ENCODE measurements at places on chromosomes 13 and 19.

DNA sequence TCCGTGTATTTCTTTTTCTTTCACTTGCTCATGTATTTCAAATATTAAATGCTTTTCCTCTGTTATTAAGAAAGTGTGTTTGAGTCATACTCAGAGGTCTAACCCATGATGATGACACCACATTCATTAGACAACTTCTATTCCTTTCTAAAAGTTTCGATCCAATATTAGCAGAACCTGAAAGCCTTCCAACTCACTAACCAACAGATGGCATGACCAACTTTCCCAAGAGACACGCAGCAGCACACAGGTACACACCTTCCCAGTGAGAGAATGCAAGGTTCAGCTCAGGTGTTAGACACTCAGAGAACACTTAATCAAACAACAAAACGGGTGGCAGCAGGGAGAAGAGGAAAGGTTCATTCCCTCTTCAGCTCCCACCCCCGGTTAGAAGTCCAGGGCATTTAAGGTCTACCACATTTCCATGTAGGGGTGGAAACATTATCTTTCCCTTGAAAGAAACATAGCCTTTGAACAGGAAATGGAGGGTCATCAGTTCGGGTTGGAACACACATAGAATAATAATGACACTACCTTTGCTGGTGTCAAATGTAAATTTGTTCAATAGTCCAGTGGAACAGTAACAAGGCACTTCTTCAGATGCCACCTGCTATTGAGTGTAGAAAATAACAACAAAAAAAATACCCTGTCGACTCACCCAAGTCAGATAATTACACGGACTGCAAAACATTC lies 404.2 kb downstream of the COG6 start:
- no peak for DNase-seq

DNA sequence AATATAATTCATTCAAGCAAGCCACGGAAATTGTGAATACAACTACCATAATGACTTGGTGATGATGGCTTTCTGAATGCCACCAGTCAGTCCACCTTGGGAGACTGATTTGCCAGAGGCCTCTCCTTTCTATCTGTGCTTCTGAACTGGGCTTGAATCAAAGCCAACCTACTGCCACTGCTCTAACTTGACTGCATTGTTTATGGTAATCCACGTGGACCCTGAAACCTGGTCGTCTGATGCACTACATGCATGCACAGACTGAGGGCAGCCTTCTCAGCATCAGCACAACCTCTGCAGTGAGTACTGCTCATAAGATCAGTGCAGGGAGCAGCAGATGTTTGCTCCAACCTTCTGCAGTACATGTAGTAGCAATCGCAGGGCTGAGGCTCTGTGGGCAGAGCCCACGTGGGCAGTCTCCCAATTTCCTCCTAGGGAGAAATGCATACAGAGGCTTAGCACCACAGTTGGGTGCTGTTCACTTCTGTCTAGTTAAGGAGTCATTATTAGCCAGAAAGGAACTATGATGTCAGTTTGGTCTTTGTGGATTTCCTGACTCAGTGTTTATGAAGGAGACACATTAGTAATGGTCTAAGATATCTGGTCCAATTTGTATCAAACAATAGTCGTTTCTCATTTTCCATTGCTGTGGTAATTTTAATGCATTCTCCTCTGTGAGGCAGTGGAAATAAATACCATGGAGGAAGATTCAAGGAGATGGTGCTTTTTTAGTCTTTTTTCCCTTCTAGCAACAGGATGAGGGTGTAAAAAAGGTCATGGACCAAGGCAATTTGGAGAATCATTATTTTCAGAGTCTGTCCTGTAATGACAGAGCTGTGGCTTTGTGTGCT lies 82.5 kb downstream of the AKAP11 start:
- DNase-seq = no peak

DNA sequence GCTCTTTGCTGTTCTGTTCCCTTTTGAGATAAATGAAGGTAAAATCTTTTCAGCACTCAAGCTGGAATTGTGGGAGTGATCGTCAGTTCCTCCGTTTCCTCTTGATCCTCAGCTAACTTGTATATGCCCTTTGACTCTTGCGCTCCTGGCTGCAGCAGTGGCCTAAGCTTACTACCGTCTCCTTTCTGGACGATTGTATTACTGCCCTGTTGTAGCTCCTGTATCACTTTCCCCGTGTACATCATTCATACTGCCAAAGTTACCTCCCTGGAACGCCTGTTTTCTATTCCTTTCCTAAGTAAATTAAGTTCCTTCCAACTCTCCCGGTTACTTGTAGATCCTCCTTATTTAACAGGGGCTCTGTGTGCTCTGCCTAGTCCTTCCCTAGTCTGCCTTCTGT lies 36.9 kb downstream of the WASF3 start:
- no peak for DNase-seq

DNA sequence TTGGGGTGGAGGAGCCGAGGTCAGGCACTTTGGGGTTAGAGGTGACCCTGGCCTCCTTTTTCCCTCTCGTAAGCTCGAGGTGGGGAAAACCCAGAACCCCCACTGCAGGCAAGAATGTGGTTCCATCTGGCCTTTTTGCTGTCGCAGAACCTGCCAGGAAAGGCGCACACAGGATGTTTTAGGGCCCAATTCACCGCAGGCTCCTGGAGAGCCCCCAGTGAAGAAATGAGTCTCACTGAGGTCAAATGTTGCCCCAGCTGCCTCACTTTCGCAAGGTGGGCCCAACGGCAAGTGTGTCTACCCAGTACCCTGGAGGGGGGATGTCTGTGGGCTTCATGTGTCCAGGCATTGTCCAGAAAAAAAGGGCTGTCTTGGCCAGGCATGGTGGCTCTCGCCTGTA lies 61.8 kb downstream of the PEX11G start:
- DNase-seq = peak; percentile 3

- DNase-seq = peak; percentile 56
Observed at GRCh38 chr13:48156466-48156865, 61.6 kb upstream of the MED4 start.

GRCh38 chr19:5987077-5987818 lies 9.3 kb upstream of the RANBP3 start:
- peak; percentile 31 for DNase-seq

DNA sequence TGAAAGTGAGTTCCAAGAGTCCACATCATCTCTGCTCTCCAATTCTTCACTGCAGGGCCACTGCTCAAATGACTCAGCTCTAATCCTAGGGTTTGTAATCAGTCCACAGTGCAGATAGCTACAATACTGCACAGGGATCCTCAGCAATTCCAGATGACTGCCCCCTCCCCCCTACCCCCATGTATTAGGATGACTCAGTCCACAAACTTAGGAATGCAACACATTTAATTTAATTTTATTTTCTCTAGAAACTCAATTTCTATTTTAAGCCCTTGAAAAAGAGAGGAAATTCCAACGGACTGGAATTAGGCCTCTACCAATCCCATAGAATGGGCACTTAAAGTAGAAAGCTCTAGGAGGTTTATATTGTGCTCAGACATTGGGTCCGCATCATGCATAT lies 173.8 kb upstream of the SOX21 start:
- DNase-seq = no peak

DNA sequence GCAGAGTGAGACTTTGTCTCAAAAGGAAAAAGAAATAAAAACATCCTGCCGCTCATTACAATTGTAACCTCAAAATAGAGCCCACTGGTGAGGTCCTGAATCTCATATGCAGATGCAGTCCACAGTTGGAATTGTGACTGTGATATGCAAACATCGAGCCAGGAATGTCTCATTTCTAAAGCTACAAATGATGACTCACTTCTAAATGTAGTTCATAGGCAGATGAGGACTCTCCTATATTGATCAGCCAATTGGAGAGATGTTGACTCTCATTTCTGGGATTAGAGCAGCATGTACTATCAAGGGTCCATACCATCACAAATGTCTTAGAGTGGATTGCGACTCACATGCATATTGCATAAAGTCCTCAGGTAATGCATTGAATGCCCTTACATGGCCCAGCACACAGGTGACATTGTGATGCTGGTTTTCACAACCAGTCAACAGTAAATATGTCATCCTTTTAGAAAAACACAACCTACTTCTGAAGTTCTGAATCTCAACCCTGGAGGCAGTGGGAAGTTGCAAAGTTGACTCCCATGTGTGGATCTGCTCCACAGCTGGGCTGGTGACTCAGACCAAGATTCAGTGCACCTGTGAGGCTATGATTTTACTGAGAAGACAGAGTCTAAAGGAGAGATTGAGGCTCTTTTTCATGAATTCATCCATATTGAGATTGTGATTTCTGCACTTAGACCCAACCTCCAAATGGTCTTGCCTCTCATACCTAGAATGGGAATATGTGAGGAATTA lies 16.9 kb upstream of the ZNF254 start:
- DNase-seq = no peak

- DNase-seq = no peak
Observed at GRCh38 chr13:110685305-110686020, 20.5 kb downstream of the CARS2 start.

GRCh38 chr19:14480700-14481079 lies 5.5 kb upstream of the PTGER1 start:
- DNase-seq = no peak

GRCh38 chr13:34294483-34295129 lies 476.7 kb downstream of the RFC3 start:
- DNase-seq = no peak

GRCh38 chr13:43284162-43284561 lies 260.8 kb downstream of the DNAJC15 start:
- no peak for DNase-seq

DNA sequence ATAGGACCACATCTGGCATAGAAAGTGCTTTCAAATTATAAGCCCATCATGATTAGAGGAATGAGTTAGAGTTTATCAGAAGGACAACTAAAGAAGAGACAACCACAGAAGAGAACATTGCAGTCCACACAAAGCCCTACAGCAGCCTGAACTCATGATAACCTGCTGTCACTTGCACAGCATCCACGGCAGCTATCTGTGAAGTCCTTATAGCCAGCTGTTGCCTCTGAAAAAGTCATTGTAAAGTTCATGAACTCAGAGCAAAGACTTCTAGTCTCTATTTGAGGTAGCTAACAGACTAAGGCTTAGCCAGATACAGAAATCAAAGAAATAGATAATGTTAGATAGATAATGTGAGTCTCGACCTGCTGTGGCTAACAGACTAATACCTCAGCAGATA lies 450.0 kb downstream of the KLF5 start:
- no peak for DNase-seq
